ENCODE measurements at places on chromosomes 13 and 19.
A peak's percentile ranks its signal among the peaks of the same experiment; 100 is the strongest.

GRCh38 chr13:41271456-41272285 lies 8.3 kb upstream of the MTRF1 start:
- DNase-seq, result peak; percentile 16

GRCh38 chr13:66751691-66752090 lies 478.4 kb downstream of the PCDH9 start:
- no peak for DNase-seq

- no peak for DNase-seq
Measured at GRCh38 chr19:5349041-5349440, 8.4 kb upstream of the PTPRS start.

DNA sequence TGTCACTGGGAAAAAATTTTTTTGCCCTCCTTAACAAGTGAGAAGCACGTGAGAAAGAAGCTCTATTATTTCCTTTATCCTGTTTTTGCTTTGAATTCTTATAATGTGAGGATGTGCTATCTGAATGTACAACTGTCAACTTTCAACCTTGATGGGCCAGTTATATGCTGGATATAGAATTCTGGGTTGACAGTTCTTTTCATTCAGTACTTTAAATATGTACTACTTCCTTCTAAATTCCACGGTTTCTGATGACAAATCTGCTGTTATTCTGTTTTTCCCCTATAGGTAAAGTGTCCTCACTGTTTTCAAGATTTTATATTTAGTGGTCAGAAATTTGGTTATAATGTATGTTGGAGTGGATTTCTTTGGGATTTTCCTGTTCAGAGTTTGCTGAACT lies 29.9 kb downstream of the ZDHHC20 start:
- DNase-seq, result no peak

GRCh38 chr13:110971486-110971885 lies 56.6 kb upstream of the ANKRD10 start:
- no peak for DNase-seq

- DNase-seq, result no peak
Measured at GRCh38 chr13:113928685-113929627, 44.9 kb downstream of the C13orf46 start.

DNA sequence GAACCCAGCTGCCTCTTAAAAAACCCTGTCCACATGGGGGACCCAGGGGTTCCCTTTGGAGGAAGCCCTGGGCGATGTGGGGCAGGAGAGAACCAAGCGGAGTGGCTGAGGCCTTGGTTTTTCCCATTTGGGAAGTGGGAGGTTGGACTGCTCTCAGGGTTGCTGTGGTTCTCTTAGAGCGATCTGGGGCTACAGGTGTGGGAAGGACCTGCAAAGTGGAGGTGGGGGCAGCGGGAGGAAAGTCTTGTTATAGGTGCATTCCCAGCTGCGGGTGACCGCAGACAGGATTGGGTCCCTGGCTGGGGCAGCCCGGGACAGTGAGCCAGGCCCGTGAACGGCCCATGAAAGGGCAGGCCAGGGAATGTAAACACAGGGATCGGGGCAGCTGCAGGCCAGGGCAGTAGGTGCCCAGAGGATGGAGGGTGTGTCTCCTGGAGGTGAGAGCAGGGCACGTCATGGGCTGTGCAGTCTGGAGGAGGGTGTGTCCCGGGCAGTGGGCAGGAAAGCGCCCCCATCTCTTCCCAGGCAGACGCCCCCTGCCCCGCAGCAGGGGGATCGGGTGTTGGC lies 814 bp downstream of the SLC25A23 start:
- no peak for DNase-seq

DNA sequence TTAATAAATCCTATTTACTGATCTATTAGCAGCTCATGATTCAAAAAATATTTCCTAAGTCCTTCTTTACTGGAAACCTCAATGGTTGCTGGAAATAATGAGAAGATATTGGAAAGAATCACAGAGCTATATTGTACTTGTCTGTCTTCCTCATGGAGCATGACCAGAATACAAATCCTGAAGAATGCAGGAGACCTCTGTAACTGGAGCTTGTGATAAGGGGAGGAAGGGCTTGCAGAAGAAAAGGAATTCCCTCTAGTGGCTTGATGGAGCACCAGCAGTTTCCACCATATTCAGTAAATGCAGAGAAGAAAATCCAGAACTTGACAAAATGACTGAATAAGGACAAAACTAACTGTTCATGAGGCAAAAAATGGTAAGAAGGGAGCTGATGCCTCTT lies 1333.1 kb downstream of the EFNB2 start:
- DNase-seq, result no peak

GRCh38 chr19:18274781-18275356 lies 617 bp upstream of the IQCN start:
- DNase-seq, result peak; percentile 66

DNA sequence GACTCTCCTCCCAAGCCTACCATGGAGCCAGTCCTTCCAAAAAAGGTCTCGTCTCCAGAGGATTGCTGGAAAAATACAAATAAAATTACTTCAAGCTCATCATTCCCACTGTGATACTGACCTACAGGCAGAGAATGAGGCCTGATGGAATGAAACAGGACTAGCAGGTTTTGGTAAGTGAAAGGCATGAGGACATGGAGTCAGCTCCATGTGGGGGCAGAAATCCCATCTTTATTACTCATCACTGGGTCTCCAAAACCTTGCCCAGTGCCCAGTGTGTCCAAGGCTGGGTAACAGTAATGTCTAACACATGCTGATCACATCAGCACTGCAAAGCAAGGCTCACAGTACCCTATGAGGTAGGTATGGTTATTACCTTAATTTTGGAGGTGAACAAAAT lies 235.4 kb downstream of the DNAJC15 start:
- no peak for DNase-seq

DNA sequence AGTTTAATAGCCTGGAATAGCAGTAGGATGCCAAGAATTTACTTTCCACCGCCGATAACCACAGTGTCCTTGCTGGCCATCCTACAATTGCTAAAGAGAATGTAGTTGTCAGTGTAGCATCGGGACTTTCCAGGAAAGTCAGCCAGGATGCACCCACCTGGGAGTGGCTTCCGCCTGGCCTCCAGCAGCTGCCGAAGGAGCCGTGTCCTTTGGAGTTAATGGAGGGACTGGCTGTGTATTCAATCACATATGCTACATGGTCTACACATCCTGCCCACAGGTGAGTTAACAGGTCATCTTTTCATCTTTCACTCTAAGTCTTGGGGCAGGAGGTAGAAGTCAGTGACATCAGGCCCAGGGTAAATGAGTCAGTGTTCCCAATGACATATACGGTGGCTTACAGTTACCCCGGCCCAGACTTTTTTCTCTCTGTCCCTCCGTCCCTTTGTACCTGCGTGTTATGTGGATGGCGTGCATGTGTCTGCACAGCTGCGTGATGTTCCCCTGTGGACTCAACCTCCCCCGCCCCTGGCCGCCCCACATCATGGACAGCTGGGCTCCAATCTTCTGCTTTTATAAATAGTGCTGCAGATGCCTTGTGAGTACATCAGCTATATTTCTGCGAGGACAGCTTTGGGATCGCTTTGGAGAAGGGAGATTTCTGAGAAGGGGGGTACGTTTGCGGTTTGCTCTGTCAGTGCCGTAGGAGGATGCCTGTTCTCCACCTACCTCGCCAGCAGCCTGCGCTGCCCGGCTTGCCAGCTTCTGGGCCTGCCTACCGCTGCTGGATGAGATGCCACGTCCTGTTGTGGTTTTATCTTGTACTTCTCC lies 63.1 kb downstream of the ATP11A start:
- no peak for DNase-seq

- DNase-seq, result no peak
Measured at GRCh38 chr19:8302734-8303133, 5.4 kb downstream of the CD320 start.

- no peak for DNase-seq
Measured at GRCh38 chr13:24232037-24232436, 71.5 kb downstream of the SPATA13 start.

DNA sequence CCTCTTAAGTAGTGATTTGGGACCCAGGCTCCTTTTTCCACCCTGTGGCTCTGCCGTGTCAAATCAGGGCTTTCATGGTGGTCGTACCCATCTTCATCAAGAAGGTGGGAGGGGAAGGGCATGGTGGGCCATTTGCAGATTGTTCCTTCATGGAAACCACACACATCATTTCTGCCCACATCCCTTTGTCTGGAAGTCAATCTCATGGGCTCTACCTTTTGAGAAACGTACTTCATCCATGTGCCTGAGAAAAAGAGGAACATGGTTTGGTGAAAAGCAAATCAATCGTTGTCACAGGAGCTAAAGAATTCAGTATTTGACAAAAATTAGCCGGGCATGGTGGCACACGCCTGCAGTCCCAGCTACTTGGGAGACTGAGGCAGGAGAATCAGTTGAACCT lies 233.4 kb downstream of the FOXO1 start:
- DNase-seq, result no peak

DNA sequence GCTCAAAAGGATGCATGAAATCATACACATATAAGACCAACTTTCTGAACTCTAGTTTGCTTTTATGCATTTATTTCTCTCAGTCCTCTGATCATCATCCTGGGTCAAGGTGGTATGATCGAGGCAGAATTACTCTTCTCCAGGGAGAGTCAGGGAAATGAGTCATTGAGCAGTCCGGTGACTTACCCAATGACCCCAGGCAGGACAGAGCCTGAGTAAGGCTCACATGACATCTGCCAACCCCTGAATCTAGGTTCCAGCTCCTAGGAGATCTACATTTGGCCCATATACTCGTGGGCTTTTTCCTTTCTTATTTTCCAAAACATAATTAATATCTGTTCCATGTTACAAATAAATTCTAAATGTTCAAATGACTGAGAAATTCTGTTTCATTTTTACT lies 502.3 kb downstream of the FOXO1 start:
- DNase-seq, result no peak

- DNase-seq, result peak; percentile 13
Measured at GRCh38 chr13:100608906-100609305, 20.3 kb upstream of the GGACT start.

GRCh38 chr13:24178847-24179485 lies 18.4 kb downstream of the SPATA13 start:
- DNase-seq, result no peak

- no peak for DNase-seq
Measured at GRCh38 chr19:37998801-37999308, 91.8 kb downstream of the SIPA1L3 start.

DNA sequence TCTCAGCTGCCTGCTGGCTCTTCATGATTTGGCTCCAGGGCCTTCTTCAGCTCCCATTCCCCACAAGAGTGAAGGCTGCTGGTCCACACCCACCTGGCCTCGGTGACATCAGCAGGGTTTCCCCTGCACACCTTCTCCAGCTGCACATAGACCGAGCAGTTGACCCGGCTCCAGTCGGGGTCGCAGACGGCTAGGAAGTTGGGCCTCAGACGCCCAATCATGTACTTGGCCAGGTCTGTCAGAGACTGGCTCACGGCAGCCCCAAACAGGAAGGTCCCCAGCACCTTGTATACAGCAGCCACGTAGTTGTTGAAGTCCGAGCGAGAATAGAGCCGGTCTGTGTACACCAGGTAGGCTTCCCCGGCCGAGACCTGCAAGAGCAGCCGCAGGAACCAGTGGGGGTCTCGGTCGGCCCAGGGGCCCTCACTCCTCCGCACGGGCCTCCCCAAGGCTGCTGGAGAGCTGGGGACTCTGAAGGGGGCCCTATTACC lies 3.8 kb downstream of the PLPP2 start:
- DNase-seq, result no peak

DNA sequence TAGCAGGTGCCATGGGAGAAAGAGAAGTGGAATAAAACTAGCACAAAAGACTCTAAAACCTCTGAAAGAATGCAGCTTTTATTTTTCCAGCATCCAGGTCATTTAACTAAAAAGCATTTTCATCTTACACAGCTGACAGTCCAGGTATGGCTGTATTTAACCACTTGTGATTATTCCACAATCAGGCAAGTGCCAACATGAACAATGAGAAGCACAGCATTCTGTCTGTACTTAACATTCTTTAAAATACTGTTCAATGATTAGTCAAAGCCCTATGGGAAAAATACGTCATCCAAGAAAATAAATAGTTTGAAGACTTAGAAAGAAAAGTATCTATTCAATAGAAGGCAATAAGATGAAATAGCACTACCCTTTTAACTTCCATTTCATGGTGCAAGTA lies 246.9 kb downstream of the LIG4 start:
- DNase-seq, result no peak

GRCh38 chr13:44578067-44578400 lies 1.9 kb upstream of the TSC22D1 start:
- no peak for DNase-seq

Measured in CD4-positive, alpha-beta T cell treated with Interferon alpha-2 for 1 hour (primary cell).